ENCODE measurements at places on chromosomes 7 and 10.

DNA sequence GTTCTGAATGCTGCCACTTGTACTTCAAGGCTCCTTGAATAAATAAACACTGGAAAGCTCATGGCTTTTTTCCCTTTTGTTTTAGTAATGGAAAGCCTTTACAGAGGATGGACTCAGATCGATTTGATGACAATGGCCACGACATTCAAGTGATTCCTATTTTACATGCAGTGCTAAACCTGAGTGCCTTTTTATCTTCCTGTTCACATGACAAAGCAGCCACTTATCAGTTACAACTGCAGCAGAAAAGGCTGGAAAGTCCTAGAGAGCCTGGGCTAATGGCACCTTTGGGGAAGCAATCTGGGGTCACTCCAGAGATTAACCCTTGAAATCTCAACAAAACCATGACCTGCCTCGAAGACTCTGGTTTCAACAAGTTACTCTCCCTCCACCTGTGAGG is 249.0 kb upstream of the AUTS2 start:
- DNase-seq: no peak

DNA sequence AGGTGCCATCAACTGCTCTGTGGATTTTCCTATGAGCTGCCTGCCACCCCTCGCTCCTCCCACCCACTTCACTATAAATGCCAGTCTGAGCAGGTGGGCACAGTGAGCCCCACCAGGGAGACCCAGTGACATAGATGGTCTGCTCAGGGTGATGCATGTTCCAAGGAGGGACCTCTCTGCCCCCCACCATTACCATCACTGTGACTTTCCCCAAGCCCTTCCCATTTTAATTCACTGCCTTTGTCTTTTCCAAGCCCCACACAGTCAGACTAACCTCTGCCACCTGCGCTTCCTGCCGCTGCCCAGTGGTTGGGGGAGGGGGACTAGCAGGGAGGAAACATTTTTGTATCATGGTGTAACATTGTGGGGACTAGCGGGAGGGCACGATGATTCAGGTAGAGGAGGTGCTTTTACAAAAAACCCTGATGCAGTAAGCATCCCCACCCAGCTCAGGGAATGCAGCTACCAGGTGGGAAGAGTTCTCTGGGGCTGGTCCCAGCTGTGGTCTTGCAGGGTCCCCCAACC is 24.6 kb downstream of the PRSS2 start:
- no peak for DNase-seq

GRCh38 chr7:155670521-155670920 is 26.1 kb downstream of the RBM33 start:
- no peak for DNase-seq

DNA sequence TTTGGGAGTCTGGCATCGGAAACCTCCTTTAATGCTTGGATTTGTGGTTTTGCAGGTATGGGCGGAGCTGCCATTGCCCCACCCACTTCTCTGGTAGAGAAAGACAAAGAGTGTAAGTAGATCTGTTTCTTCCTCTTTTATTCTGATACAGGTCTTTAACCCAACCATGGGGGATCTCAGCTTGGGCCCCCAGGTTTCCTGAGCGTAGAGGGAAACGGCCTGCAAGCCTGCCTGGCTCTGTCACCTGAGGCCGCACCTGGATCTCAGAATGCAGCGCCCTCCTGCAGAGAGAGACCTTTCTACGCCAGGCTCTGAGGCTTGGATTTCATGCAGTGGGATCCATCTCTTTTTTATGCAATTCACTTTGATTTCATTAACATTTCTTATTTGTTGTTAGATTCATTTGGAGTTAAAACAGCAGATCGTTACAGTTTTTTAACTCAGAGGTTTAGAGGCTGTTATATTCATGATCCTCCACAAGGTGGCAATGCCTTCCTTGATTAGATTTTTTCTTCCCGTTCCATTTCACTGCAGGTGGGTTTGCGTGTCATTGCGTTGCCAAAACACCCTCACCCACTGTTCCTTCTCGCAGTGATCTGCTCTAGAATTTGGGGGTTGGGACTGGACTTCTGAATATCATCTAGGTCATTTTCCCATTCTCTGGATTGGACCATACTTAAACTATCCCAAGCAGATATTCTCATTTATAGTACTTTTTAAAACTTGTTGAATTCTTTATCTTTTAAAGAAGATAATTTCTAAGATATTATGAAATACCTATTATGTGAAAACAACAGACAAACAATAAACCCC is 20.0 kb downstream of the RBM17 start:
- DNase-seq: no peak

DNA sequence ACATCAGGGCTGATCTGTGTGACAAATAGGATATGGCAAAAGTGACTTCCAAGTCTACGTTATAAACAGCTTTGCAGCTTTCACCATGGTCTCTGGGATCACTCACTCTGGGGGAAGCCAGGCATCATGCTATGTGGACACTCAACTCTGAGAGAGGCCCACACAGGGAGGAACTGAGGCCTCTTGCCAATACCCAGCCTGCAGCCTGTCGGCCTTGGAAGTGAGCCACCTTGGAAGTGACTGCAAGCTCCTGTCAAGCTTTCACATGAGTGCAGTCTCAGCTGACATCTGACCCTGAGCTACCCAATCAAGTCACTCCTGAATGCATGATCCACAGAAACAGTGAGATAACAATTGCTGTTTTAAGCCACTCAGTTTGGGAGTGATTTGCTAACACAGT is 56.5 kb downstream of the MMRN2 start:
- no peak for DNase-seq

- DNase-seq: no peak
Measured at GRCh38 chr7:113996405-113996804, 77.6 kb upstream of the PPP1R3A start.

DNA sequence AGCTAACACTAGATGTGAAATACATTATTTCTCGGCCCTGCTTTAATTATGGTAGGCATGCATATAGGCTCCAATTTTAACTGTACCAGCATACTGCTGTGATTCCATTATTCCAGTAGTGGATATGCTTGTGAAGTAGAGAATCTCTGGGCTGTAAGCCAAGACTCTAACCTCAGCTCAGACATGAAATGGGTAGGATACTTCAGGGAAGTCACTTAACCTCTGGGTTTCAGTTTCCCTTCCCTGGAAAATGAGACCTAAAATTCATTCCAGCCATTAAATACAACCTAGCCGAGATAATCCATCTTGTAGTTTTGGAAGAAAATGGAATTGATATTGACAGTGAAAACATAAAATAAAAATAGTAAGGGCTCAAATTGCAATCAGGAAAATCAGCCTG is 59.6 kb upstream of the TRIL start:
- no peak for DNase-seq

DNA sequence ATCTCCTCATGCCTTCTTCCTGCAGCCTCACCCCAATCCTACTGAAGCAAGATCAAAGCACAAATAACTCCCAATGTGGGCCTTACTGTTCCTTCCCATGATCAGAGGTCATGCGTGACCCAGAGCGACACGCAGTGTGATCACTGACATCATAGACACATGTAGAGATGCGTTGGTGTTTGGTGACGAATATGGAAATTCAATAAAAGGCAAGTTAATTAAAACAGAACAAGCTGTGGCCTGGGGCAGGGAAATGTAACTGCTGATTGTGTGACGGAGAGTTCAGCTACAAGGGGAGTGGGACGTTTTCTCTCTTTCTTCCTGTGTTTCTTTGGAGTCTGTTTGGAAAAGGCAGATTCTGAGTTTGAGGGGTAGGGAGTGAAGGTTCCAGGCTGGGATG is 34.8 kb upstream of the CARD11 start:
- no peak for DNase-seq

- DNase-seq: no peak
Measured at GRCh38 chr10:31942892-31943291, 14.3 kb upstream of the ARHGAP12 start.

GRCh38 chr7:13988731-13989125 is 738 bp downstream of the ETV1 start:
- no peak for DNase-seq

Measured in AG09309 (cell line).